ENCODE measurements at places on chromosomes 2 and 18.

DNA sequence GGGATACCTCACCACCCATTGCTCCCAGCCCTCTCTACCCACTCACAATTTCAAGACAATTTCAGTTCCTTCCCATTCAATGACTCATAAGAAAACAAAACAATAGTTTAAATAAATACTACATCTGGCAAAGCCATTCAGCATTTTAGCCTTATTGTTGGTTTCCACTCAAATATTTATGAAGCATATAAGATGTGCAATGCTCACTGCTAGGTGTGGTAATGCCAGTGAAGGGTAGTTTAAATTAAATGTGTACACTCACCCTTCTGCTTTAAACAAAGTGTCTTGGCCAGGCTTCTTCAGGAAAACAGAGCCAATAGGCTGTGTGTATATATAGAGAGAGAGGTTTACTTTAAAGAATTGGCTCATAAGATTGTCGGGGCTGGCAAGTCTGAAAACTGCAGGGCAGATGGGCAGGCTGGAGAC, 37.0 kb downstream of the INO80C start:
- no peak for DNase-seq

DNA sequence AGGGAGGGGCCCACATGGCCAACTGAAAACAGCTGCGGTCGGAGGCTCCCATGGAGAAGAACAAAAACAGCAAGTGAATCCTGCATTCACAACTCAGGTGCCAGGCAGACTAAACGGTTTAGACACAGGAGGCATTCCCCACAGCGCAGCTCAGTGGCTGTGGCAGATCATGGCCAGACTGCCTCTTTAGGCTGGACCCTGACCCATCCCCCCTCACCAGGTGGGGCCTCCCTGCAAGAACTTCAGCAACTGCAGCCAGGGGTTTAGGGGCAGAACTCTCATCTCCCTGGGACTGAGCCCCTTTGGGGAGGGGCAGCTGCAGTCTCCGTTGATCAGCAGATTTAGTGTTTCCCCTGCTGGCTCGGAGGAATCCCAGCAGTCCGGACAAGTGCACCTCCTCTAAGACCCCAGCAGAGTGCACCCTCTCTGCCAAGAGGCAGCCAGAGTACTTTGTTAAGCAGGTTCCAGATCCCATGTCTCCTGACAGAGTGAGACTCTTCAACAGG, 346.7 kb downstream of the SS18 start:
- DNase-seq: no peak

- DNase-seq: no peak
Observed at GRCh38 chr2:238302087-238302486, 13.7 kb upstream of the PER2 start.

DNA sequence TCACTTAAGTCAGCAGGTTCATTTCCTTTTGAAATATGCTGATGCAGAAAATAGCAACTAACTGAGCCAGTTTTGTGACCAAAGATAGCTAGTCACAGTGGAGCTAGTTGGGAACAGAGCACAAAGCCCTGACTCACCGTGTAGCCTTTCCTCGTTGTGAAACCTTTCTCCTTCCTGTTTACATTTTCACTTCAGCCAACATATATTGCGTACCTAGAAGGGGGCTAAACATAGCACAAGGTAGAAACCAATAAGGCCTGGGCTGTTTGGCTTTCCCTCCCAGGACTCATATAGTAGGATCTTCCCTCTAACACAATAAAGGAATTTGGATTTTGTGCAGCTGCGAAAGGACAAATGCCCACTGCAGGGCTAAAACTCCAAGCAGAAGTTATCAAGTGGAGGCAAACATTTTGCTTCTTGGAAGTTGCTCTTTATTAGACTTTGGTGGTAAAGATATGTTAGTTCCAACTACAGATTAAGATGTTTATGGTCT, 24.5 kb upstream of the LPIN2 start:
- DNase-seq: no peak

DNA sequence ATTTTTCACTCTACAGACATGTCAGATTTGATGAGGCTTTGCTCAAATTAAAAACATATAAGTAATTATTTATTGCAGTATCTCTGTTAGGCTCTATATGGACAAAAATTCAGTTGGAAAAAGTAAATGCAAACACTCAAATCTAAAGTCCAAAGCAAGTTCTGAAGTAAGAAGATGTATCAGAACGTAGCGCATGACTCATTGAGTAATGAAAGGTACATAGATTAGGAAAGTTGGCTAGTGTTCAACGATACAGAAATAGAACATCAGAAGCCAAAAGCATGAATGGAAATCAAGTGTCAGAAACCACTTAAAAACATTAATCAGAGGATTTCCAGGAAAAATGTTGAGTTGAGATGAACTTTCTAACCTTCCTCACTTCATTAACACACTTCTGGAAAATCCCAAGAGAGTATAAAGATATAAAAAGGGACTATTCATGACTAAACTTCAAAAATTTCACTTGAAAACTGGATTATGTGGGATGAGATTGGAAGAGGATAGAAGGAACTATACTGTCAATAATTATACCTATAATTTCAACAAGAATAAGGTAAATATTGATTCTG, 494.1 kb downstream of the LRRTM4 start:
- no peak for DNase-seq

- DNase-seq: no peak
Observed at GRCh38 chr18:62942578-62942977, 227.2 kb downstream of the PHLPP1 start.

DNA sequence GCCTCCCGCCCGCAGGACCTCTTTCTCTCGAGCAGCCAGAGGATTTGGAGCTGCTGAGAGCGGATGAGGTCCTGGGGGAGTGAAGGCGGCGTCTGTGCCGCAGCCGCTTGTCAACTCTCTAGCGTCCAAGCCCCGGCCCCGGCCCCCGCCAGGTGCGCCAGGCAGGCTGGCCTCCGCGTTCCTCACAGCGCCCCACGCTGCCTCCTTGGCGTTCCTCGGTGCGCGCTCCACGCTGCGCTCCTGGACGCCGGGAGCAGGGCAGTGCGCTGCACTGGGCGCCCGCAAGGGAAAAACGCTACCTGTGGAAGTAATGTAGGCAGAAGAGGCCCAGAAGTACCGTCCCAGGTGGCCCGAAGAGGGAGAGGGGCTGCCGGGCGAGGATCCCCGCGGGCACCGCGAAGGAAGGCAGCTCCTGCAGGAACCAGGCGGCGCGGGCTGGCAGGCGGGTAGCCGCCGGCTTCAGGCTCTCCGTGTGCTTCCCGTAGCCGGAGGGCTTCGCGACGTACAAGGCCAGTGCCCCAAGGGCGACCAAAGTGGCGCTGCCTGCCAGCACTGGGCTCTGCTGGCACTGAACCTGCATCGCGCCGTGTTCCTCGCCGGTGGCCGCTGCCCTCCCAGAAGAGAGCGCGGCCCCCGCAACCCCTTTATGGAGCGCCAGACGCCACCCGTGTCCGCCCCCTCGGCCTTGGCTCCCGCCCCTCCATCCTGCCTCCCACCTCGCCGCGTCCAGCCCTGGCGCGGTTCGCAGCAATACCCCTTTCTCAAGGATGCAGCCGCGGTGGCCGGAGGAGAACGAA, at the start of gene SRD5A2:
Gene SRD5A2, minus strand, starts transcription at position 618 of the 797 bp plus-strand sequence. Its CDS starts 38 bp downstream, at position 580.
- DNase-seq: no peak

GRCh38 chr2:46979571-46979979, 64.0 kb upstream of the MCFD2 start:
- DNase-seq: peak; percentile 53

GRCh38 chr2:175363699-175364098, 182.2 kb upstream of the ATP5MC3 start:
- DNase-seq: no peak

DNA sequence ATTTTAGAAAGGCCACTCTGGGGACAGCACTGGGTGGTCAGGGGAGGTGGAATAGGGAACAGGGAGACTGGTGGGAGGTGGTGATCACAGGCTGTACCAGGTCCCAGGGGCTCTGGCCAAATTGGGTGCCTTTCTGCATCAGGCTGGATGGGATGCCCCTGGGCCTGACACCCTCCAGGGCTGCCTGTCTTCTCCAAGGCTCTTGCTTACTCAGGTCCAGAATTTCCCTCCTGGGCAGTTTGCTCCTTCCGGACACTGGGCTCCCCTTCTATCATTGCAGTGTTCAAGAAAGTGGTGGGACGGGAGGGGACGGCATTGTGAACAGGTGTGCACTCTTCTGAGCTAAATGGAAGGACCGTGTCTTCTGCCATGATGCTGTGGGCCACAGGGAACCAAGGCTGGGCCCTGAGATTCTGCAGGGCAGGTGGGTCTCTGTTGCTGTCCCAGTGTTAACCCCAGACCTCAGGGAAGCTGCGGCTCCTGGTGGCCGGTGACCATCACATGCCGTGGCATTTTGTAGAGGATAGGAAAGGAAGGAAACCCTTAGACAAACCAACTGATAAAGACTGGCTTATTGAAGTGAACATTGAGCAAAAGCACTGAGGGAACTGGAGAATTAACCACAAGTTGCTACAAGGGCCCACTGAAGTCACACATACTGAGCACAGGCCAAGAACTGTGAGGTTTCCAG, 93.7 kb upstream of the HS6ST1 start:
- no peak for DNase-seq

- no peak for DNase-seq
Observed at GRCh38 chr2:29108225-29108624, 7.0 kb upstream of the CLIP4 start.

DNA sequence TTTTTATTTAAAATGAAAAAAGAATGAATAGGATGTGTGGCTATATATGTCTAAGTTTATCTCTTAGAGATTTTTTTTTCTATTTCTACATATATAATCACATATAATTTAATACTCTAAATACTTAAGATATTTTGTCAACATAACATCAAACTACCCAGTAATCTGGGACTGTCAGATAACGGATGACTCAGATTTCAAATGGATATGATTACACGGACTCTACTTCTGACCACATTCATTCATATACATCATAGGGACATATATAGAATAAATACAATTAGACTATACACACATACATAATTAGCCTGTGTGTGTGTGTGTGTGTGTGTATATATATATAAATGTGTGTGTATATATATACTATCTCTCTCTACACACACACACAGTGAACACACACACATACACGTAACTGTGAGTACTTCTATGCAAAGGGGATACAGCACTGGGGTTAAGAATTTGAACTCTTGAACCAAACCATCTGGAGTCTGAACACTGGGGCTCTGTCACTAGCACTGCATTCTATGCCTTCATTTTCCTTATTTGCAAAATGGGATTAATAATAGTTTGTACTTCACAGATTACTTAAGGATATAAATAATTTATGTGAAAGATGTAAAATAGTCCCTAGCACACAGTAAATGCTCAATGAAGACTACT, 59.5 kb downstream of the CHN1 start:
- DNase-seq: no peak

DNA sequence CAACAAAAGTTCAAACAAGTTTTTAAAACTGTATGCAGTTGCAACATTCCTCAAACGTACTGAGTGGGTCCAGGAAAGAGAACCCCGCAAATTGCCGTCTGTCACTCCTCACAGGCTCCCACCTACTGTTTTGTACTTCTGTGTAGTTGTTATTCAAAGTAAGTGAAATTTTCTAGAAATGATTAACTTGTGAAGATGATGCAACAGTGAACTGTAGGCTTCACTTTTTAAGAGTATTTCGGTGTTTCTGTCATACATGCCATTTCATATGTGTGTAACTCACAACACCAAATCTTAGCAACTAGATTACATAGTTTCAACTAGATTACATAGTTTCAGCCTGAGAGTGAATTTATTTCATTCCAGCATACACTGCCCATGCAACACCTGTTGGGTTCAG, 226.0 kb upstream of the TANK start:
- no peak for DNase-seq

- peak; percentile 70 for DNase-seq
Observed at GRCh38 chr2:240840435-240841060, 20.5 kb upstream of the KIF1A start.

GRCh38 chr2:162824304-162824703, 14.3 kb downstream of the KCNH7 start:
- no peak for DNase-seq

DNA sequence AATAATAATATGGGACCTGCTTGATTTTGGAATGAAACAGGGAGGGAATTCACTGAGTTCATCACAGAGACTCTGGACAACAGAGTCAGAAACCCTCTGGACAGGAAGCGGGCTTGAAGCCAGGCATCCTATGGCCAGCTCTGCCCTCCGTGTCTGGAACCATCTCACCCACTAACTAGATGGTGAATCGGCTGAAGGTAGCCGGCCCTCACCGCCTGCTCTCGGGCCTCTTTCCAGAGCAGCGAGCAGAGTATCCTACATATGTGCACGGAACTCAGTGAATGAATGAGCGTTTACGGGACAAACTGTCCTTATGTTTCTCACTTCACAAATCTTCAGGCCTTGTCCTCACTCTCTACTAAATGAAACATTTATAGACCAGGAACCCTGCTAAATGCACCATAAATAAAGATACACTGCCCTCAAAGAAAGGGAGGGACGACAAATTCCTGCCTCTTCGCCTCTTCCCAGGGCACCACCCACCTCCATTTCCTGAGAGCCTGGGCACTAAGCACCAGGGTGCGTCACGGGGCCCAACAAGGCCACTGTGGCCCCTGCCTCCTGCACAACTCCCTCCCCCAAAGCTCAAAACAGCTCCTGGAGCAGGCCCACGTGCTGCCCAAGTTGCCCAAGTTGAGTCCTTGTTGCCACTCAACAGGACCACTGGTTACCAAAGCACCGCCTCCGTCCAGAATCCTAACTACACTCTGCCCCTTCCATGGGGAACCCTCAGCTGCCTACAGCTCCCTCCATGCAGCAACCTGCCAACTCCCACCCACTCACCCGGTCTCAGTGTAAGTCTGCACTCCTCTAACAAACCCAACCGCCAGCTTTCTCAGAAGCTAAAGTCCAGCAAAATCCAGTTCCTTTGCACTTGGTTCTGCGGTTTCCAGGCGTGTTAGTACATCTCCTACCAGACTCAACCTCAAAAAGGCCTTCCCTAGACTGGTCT, 1.7 kb downstream of the TBC1D8 start:
- DNase-seq: no peak

DNA sequence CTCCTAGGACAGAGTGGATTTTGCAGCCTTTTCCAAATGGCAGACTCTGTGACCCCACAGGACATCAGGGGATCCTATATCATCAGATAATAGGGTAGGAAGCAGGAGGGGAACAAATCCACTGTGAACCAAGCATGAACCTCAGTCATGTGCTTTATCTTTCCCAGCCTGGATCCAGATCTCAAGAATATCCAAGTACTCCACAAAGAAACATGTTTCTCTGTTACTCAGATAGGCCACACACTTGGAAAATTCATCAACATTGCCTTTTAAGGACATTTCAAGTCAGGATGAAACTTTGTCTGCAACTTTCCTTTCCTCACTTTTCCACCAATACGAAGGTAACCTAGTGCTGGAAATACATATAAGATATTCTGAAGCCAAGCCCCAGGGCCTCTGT, 85.8 kb downstream of the RDH14 start:
- no peak for DNase-seq

GRCh38 chr2:148130581-148130980, 109.7 kb downstream of the MBD5 start:
- no peak for DNase-seq

GRCh38 chr2:30223413-30223874, 7.9 kb upstream of the LBH start:
- no peak for DNase-seq
